ENCODE measurements at places on chromosomes 16 and 17.

GRCh38 chr16:2056681-2057407 lies 9.1 kb downstream of the TSC2 start:
- DNase-seq, result no peak

- no peak for DNase-seq
Observed at GRCh38 chr17:80291691-80292487, 31.2 kb downstream of the RNF213 start.

DNA sequence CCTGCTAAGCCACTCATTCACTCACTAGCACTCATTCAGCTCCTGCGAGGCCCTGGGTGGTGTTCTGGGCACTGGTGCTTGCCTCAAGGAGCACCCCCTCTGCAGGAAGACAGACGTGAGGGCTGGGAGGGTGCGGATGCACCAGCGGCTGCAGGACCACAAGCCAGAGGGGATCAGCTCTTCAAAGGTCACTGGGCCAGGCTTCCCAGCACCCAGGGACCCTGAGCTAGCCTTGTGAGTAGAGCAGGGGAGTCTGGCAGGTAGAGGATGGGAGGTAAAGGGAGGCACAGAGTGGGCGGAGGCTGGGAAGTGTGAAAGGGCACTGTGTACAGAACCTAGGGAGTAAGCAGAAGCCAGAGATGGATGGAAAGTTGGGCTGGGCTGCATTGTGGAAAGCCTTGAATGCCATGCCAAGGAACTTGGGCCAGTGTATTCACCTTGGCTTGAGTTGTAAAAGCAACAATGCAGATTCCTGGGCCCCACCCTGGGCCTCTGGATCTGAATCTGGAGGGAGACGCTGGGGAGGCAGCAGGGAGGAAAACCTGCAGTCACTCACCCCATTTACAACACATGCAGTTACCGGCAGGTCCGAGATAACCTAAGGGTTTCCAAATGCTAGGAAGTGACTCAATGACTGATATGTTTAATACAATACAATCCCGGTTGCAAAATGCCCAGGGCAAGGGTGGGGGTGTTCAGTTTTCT lies 1.7 kb downstream of the IL4R start:
- DNase-seq, result peak; percentile 42

GRCh38 chr17:52895272-52895671 lies 736.8 kb upstream of the CA10 start:
- DNase-seq, result no peak

DNA sequence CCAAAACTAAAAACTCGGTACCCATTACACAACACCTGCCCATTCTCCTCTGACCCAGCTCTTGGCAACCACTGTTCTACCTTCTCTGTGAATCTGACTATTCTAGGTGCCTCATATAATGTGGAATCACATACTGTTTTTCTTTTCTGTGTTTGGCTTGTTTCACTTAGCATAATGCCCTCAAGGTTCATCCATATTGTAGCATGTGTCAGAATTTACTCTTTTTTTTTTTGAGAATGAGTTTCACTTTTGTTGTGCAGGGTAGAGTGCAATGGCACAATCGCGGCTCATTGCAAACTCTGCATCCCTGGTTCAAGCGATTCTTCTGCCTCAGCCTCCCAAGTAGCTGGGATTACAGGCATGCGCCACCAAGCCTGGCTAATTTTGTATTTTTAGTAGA lies 59.5 kb upstream of the RBL2 start:
- no peak for DNase-seq

- no peak for DNase-seq
Observed at GRCh38 chr16:69763599-69763942, 1.4 kb downstream of the WWP2 start.

DNA sequence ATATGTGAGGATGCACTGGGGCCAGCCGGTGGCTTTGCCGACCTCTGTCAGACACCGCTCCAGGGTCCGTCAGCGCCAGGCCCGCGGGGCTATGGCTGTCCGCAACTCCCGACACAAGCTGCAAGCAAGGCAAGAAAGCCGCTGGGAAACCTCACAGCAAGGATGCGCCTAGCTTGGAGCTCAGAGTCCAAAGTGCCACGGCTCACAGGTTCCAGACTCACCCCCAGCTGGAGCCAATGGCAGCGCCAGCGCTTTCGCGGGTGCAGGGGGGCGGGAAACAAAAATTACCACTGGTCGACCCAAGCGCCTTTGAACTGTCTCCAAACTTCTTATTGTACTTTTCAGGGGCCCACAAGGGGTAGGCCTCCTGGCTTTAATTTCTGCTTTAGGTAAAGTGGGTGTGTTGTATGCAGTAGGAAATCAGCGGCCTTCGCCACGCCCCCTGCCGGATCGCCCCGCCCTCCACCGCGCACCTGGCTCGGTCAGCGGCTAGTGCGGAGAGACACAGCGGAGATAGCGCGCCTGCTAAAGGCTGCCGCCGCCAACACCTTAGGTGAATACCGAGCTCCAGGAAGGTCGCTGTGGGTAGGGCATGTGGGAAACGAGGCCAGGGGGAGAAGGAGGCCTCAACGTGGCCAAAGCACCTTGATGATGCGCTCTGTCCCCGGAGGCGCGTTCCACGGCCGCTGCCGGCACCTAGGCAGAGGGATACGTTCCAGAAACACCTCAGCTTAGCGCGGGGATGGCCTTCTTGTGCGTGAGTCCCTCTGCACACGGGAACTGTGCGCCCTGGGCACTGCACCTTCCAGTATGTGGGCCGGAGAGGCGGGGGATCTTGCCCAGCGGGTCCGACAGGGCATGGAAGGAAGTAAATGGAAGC lies 61.0 kb upstream of the RBL2 start:
- DNase-seq, result no peak

DNA sequence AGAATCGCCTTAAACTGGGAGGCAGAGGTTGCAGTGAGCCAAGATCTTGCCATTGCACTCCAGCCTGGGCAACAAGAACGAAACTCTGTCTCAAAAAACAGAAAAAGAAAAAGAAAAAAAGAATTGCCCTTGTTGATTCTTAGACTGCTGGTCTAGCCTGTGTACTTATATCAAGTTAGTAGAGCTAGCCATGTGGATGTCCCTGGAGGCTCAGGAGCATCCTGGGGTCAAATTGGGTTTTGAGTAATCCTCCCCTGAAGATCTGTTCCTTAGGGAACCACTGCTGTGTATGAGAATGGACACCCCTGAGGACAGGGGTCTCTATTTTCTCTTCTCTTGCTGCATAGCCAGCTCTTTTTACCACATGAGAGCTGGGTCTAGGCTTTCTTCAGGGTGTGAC lies 21.5 kb downstream of the SLC7A6OS start:
- DNase-seq, result no peak

DNA sequence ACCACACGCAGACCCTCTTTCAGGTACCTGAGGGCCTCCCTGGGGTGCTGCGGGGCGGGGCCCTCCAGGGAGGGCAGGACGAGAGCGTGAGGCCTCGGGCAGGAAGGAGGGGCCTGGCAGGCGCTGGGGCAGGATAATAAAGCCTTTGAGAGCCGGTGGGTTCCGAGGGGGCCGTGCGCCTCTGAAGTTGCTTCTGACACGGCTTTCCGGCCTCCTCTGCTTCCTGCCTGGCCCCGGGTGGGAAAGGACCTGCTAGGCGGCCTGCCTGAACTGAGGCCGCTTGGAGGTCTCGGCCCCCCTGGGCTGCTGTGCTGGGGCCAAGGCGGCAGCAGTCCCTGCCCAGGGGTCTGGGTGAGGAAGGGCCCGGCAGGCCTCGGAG lies 10.4 kb downstream of the CENPX start:
- no peak for DNase-seq

- no peak for DNase-seq
Observed at GRCh38 chr16:82300374-82300951, 130.4 kb upstream of the MPHOSPH6 start.

DNA sequence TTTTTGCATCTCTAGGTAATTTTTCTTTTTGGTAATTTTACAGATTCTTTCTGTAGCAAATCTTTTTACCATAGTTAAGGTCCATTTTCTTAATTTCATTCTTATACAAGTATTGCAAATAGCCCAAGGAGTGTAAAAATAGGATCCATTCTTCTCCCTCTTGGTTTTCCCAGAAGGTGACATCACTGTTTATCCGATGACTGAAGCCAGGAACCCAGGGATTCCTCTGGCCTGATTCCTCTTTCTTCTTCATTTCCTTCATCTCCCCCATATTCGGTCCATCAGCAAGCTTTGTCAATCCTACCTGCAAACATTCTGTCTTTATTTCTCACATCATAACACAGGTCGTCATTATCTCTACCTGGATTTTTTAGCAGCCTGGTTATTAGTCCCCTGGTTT lies 5.3 kb downstream of the RBBP6 start:
- no peak for DNase-seq

- DNase-seq, result peak; percentile 84
Observed at GRCh38 chr16:30956601-30957455, 726 bp upstream of the SETD1A start.

GRCh38 chr17:79290726-79291125 lies 216.1 kb downstream of the ENGASE start:
- no peak for DNase-seq

DNA sequence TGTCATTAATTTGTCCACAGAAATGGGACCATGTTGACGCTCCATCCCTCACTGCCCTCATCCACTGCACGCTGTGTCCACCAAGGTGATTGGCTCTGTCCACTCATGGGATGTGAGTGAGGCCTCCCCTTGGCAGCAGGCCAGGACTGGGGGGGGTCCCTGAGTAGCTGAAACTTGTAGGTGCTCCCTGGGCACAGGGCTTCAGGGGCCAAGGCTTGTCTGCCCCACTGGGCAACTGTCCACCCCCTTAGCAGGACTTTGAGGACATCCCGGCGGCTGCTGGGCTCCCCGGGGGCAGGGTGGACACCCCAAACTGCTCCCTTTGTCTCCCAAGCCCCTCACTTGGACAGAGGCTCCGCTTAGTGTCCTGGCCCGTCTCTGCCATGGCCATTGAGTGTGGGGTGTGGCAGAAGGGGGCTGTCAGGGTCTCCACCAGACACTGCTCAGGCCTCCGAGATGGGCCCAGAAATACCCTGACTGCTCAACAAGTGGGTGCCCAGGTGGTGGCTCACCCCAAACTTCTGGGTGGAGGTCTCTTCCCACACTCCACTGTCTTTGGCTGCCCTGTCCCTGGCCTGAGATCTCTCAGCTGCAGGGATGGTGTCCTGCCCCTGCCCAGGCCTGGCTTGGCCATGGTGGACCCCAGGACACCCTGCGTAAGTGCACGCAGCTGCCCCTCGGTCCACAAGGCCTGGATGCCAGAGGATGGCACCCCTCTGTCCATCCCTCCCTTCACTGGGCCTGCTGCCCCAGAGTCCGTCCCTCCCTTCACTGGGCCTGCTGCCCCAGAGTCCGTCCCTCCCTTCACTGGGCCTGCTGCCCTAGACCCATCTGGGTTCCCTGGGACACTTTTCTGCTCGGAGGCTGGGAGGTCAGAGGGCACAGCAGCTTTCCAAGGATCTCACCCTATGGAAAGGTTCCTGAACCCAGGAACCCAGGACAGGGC lies 2.9 kb upstream of the RAB40C start:
- no peak for DNase-seq

DNA sequence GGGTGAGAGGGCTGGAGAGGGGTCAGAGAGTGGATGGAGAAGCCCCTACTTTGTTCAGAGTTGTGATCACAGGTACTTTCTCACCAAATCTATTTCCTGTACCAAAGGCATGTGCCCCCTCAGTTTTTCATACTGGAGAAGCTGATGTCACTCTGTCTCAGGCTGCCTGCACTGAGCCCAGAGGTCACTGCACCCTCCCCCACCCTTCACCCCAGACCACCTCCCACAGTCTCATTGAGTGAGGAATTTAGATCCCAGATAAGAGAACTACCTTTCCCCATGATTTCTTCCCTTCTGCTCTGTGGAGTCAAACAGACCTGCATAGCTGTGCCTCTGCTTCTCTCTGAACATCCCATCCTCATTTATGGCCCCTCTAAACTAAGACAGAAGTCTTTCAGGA lies 140.0 kb upstream of the IRX6 start:
- no peak for DNase-seq

GRCh38 chr16:67719778-67720144 lies 645 bp upstream of the GFOD2 start:
- peak; percentile 66 for DNase-seq

Data from HTR-8/SVneo (cell line).